Left cardiac atrium (tissue), 4 donors: ENCODE measurements at places on chromosomes 2 and 18. TPM values are rescaled to one million over a fixed set of nuclear protein-coding genes. Genes with fewer than 3 reads are reported as not detected.

DNA sequence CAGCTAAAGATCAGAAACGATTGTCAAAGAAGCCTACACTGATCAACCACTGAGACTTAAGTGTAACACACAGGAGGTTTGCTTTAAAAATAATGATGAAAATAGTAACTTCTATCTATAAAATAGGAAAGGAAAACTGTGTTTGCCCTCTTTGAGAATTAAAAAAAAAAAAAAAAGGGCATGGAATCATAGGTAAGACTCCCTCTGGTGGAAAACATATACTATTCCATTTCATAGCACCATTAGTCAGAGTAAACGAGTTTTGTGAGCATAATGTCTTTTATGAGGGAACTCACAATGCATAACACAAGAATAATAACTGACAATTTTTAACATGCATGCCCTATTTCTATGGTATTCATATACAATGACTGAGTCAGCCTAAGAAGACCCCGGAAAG is 36.3 kb downstream of the SLC35F5 start:
- DNase-seq = no peak

GRCh38 chr2:149355716-149356422 is 25.5 kb downstream of the LYPD6 start:
- DNase-seq = no peak

DNA sequence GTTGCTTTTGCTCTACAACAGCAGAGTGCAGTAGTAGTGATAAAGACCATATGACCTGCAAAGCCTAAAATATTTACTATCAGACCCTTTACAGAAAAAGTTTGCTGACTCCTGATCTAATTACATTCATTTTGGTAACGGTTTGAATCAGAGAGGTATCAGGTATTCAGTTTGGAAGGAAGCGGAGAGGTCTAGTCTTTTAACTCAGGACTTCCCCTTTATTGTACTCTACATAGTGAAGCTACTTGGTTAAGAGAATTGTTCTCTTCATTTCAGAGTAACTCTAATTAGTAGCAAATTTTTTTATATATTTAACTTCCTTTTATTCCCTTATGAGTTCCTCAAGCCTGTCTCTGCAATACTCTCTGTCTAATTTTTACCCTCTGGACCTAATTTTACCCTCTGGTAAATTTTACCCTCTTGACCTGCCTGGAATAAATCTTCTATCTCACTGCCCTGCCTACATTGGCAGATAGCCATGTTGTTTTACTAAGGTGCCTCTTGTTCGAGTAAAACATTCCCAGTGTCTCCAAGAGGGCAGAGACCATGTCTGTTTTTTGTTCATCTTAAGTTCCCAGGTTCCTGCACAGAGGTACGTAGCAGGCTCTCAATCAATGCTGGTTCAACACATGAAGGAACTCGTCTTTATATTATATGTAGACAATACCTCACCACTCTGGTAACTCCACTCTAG is 170.6 kb downstream of the DNAH6 start:
- DNase-seq = no peak

GRCh38 chr2:37274359-37274965 is 43.0 kb downstream of the NDUFAF7 start:
- DNase-seq = no peak

CYRIA gene
- total RNA-seq = 4.9 TPM

RPRM gene
- 0.44 TPM for total RNA-seq
